ENCODE measurements at places on chromosomes 13 and 19. TPM values are rescaled to one million over a fixed set of nuclear protein-coding genes. Genes with fewer than 3 reads are reported as not detected.

IL4I1 gene
- 0.34 TPM for total RNA-seq

GEMIN7 gene
- total RNA-seq = 27.0 TPM

COX7A1 gene
- not detected for total RNA-seq

ZFP36 gene
- total RNA-seq = 6.5 TPM

CYP2A6 gene
- not detected for total RNA-seq

NLRP11 gene
- total RNA-seq = not detected
